ENCODE measurements at places on chromosomes 4 and X.
A peak's percentile ranks its signal among the peaks of the same experiment; 100 is the strongest.

- no peak for DNase-seq
Observed at GRCh38 chr4:126061655-126062054, 746.9 kb downstream of the FAT4 start.

GRCh38 chrX:22969411-22969810, 30.3 kb upstream of the DDX53 start:
- no peak for DNase-seq

DNA sequence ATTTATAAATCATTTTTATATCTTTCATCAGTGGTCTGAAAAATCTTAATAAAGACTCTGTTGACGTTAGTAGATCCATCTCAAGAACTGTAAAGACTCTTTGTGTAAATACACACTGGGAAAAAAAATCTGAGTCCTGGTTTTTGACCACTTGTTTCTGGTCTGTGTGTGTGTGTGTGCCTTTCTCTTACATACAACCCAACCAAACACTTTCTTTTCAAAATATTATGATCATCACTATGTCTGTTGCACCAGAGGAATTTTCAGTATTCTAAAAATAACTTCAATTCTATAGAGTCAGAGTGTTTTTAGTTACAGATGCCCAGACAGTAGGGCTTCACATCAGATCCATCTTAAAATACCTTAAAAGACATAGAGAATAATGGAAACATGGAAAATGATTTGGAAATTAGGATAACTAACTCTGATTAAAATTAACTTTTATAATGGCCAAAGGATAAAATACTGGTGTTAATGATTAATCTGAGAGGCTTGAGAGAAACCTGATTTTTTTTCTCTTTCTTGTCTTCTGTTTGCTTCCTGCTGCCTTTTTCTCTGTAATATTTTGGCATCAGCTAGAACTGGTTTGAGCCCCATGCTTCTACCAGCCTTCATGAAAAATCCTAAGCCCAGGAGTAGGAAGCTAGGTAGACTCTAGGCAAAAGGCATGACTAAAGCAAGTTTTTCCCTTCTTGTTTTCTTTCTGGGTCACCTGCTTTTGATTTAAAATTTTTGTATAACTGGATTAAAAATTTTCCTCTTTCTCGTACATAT, 99.7 kb downstream of the ATXN3L start:
- DNase-seq, result no peak

GRCh38 chr4:7199129-7199725, 6.9 kb downstream of the SORCS2 start:
- DNase-seq, result no peak

GRCh38 chr4:122821092-122821491, 5.5 kb upstream of the FGF2 start:
- DNase-seq, result no peak

DNA sequence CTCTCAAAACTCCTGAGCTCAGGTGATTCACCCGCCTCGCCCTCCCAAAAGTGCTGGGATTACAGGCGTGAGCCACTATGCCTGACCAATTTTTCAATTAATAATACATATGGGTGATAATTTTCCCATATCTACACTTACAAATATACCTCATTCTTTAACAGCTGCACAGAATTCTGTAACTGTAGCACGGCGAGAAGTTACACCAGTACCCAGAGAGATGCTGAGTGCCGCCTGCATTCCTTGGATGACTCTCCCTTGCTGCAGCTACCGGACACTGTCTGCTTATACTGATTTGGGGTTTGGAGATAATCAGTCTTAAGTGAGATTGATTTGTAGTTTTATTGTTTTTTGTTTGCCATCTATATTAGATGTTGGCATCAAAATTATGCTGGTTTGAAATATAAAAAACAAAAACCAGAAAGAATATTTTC, 5.8 kb downstream of the TIFA start:
- no peak for DNase-seq

- DNase-seq, result peak; percentile 29
Observed at GRCh38 chr4:95165926-95166524, 382.7 kb downstream of the UNC5C start.

- DNase-seq, result no peak
Observed at GRCh38 chrX:134679221-134679620, 20.9 kb upstream of the PLAC1 start.

DNA sequence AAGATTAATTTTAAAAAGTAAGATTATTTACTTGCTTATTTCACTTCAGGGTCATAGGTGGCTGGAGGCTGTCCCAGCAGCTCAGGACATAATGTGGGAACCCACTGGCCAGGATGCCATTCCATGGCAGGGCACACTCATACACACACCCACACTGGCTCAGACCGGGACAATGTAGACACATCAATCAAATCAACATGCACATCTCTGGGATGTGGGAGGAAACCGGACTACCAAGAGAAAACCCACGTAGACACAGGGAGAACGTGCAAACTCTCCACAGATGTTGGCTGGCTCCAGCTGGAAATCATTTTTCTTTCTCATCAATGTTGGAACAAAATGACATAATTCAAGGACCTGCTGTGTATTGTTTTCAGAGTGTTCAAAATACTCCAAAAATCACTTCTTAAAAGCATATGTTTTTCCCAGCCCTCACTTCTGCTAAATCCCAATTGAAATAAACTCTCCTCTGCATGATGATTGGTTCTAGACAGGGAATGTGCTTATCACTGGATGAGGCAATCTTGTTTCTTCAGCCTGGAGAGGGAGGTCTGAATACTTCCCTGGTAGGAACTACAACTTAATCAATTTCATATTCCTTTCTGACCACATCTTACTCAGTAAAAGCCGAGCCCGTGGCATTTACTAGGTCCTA, 18.6 kb upstream of the CPE start:
- no peak for DNase-seq

DNA sequence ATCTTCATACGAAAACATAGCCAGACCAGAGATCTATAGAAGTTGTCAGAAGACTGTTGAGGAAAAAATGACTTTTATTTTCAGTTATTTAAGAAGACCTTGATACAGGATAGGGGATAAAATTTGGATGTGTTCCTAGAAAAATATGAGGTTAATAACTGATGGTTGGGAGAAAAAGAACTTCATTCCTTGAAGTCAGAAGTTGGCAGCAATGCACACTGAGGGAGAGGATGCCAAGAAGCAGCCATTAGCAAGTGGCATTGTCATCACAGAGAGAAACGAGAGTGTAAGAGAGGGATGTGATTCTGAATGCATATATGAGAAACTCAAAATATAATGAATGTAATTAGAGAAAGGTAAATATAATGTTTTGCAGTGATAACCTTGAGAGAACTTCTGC, 382.1 kb upstream of the EPHA5 start:
- DNase-seq, result no peak

DNA sequence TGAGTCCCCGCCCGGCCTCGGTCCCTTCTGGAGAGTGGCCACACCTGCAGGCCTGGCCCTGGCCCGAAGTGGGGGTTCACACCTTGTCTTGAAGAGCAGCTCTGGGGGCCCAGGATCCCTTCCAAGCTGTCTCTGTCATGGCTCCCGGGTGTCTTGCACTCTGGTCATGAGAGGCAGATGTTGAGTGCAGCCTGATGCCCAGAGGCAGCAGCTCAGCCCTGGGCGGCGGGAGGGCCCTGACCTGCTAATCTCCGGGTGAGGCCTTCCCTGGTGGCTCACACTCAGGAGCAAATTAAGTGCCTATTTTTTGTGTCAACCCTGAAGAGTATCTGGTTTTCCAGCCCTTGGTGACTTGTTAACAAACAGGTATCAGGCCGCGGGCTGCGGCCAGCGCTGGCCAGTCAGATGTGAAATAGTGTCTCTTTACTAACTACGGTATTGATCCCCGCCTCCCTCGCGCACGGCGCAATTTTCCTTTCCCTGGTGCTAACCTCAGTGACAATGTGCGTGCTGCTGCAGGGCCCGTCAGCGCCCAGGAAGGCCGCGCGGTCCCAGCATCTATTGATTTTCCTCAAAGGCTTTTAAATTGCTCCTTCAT, 24.2 kb downstream of the NKX1-1 start:
- DNase-seq, result no peak

GRCh38 chr4:55458611-55459010, 62.9 kb downstream of the TMEM165 start:
- DNase-seq, result no peak

- DNase-seq, result no peak
Observed at GRCh38 chr4:150155391-150155790, 77.1 kb downstream of the DCLK2 start.

- peak; percentile 33 for DNase-seq
Observed at GRCh38 chr4:37978248-37978924, 18.2 kb downstream of the PTTG2 start.

- DNase-seq, result no peak
Observed at GRCh38 chr4:26632916-26633315, 49.0 kb downstream of the TBC1D19 start.

GRCh38 chr4:183330841-183331240, 8.6 kb upstream of the CLDN24 start:
- DNase-seq, result no peak

DNA sequence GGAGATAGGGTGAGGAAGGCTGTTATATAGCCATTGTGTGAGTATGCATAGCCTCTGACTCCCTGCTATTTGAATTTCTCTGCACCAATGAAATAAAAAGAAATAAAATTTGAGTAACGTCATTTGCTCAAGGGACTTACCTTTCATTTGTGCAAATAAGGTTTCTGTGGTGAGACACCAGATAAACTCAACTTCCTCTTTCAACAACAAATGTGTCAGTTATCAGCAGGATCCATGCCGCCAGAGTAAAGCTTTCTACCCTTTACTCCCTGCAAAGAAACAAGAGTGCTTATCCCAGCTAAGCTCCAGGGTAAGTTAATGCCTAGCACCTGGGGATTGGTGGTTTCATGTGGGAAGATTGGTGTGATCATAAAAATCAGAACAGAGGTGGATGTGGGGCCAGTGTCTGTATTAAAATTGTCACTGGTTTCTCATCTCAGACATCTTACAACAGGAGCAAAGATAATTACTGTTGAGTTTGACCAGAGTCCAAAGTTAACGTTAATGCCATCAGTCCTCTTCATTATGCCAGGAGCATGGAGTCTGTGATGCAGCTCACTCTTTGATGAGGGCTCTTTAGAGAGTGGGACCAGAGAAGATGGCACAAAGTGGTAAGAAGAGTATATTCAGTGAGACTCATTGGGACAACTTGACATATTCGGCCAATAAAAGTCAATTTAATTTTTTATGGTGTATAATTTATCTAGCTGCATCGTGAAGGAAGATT, at the start of gene P2RY10:
TSS of gene P2RY10 (plus strand) at position 206 of the 727 bp plus-strand sequence. CDS start 15,130 bp downstream, outside the sequence.
- DNase-seq, result peak; percentile 36

GRCh38 chr4:66351761-66352160, 681.5 kb upstream of the EPHA5 start:
- DNase-seq, result no peak

DNA sequence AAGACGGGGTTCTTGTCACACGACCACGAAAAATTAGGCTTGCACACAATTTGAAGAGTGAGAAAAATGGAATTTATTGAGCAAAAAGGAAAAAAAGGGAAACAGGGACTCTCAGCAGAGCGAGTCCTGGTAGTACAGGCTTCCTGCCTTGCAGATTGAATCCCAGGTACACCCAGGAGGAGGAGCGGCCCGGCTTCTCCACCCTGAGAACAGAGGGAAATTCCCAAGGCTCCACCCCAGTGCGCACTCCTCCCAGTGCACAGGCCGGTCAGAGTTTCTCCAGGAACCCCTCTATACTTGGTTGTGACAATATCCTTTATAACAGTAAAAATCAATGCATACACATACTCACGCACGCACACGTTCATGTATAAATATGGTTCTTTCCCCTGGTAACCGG, 22.0 kb downstream of the SLC4A4 start:
- DNase-seq, result no peak

DNA sequence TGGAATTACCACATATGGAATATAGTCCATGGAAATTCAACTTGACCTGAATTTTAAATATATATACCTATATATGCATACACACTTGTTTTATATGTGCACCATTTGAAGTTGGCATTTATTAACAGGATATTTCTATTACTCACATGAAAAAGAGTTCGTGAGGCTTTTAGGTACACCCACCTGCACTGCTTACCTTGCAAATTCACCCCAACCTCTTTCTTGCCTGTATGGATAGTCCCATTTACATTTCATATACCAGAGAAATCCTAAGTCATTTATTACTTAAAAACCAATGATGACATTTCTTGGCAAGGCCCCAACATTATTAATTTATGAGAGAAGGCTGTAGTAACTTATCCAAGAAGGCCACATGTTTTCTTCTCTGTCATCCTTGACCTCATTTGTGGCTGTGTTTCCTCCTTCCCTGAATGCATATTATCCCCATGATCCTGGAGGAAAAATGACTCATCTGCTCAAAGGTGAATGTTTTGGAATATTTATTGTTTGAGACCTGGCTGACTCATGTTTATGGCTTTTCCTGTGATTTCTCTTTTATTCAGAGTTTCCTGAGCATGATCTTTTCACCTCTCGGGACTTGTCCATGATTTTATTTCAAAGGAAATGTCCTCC, 62.2 kb upstream of the FAM241A start:
- no peak for DNase-seq
